ENCODE measurements at places on chromosomes 3 and 15. TPM values are rescaled to one million over a fixed set of nuclear protein-coding genes. Genes with fewer than 3 reads are reported as not detected.

DNA sequence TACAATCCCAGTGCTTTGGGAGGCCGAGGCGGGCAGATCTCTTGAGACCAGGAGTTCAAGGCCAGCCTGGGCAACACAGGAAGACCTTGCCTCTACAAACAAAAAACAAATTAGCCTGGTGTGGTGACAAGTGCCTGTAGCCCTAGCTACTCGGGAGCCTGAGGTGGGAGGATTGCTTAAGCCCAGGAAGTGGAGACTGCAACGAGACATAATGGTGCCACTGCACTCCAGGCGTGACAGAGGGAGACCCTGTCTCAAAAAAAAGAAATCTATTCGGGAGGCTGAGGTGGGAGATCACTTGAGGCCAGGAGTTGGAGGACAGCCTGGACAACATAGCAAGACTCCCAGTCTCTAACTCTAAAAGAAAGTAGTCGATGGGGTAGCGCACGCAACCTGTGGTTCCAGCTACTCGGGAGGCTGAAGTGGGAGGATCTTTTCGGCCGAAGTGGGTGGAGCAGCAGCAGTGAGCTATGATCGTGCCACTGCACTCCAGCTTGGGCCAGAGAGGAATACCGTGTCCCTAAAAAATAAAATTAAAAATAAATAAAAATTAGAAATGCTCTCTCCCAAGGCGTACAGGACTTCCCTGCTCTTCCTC is 775 bp downstream of the C3orf33 start:
- DNase-seq: no peak

DNA sequence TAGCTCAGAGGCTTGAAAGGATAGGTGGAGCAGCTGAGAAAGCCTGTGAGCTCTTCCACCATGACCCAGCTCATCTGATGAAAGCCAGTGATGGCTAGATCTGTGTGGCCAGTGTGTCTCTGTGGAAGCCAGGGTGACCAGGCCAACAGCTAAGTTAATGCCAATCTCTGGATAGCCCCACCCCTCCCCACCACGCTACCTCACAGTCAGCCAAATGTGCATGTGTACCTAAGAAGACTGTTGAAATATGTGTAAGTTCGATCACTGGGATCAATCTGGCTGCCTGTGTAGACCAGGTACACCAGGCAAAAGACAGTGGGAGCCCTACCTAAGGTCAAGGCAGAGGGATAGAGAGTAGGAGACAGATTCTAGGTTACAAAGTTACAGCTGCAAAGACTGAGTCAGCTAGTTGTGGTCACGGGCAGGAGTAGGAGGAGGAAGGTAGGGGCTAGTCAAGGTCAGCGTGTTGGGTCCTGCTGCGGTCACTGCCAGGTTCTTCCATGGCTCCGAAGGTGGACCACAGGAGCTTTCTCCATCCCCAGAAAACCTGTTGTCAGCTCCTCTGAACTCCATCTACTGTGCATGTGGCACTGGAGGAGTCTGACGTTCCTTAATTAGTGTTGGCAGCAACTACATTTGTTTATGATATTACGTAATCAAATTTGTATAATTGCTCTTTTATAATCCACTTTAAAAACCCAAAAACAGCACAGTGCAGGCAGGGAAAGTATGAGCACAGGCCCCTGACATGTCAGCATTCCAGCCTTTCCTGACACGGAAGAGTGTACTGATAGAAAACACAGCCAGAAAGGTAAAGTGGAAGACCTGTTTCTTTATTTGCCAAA is 318.0 kb downstream of the CLSTN2 start:
- DNase-seq: no peak

The KIF7 gene
- 13.0 TPM for polyA plus RNA-seq

GRCh38 chr15:38547255-38547997 is 17.2 kb downstream of the RASGRP1 start:
- no peak for DNase-seq

The C3orf85 gene
- 18.6 TPM for polyA plus RNA-seq

GRCh38 chr15:30962079-30962478 is 29.3 kb downstream of the MTMR10 start:
- no peak for DNase-seq

The DLL4 gene
- polyA plus RNA-seq: 7.3 TPM

- DNase-seq: peak; percentile 43
Measured at GRCh38 chr3:81302045-81302444, 459.4 kb downstream of the GBE1 start.

GRCh38 chr3:109643590-109643989 is 306.2 kb upstream of the DPPA4 start:
- no peak for DNase-seq

- no peak for DNase-seq
Measured at GRCh38 chr15:52124270-52124880, 11.8 kb upstream of the BCL2L10 start.

- no peak for DNase-seq
Measured at GRCh38 chr15:43922021-43922420, 95.2 kb downstream of the WDR76 start.

The COL6A6 gene
- 1.9 TPM for polyA plus RNA-seq

GRCh38 chr15:86863226-86863915 is 783.7 kb downstream of the AGBL1 start:
- no peak for DNase-seq

GRCh38 chr15:60961541-60962485 is 267.3 kb downstream of the RORA start:
- DNase-seq: no peak

DNA sequence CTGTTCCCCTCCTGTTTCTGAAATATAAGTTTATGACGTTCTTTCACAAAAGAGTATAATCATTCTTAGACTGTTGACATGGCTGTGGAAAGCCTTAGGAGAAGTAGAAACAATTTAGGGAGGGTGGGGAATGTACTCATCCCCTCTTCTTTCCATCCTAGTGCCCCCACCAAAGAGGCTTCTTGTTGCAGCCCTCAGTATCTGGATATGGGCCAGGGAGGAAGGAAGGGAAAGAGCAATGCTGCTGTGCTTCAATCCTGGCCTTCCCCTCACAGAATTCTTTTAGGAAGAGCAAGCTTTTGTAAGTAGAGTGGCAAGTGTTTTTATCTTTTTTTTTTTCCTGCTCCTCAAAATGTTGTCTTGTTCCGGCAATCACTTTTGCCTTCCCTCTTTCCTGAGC is 1.7 kb downstream of the INAFM2 start:
- DNase-seq: no peak

DNA sequence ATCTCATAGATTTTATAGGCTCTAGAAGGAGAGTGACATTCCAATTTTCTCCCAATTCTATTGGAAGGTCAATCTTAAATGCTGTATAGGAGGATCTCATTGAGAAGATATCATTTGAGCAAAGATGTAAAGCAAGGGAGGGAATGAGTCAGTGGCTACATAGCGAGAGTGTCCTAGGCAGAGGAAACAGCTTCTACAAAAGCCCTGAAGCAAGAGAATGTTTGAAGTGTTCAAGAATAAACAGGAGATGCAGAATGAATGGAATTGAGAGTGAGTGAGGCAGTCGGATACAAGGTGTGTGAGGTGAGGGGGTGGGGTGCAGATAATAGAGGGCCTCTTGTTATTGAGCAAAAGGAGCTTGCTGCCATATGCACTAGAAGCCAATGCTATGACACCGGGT is 545.9 kb downstream of the IGSF11 start:
- DNase-seq: no peak

DNA sequence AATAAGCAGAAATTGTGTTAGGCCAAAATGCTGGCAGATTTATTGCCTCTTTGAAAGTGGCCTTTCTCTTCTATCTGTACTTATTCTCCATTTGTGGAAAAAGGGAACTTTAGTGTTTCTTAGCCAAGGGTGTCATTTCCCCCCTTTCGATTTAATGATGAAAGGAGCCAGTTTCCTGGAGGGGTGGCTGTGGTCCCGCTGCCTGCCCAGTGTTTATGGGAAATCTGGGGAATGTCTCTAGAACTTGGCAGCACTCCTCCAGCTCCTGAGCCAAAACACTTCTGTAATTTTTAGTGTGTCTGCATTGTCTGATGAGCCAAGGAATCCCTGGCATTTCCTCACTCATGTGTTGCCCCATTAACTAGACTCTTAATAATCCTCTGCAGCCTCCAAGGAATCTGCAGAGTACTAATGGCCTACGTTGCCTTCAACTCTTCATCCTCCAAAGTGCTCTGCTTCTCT is 448.8 kb downstream of the GRM7 start:
- DNase-seq: peak; percentile 43

The ARHGEF3 gene
- 73.5 TPM for polyA plus RNA-seq

The ZBTB20 gene
- 6.3 TPM for polyA plus RNA-seq

The ASB14 gene
- 1.6 TPM for polyA plus RNA-seq

DNA sequence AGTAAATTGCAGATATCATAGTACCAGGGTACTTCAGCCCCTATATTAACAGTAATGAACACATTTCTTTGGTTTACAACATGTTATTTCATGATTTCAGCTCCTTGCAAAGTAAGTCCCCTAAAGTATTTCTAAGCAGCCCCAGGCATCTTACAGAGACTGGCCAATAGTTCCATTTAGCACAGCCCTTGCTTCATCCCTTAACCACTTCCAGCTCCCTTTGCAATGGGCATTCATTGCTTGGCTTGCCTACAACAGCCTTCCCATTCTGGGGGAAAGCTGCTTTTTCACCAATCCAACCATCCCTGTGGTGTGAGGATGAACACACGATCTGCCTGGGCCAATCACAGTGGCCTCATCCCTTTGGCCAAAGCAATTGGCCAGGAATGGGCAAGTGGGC is 67.2 kb upstream of the XCR1 start:
- DNase-seq: no peak

- no peak for DNase-seq
Measured at GRCh38 chr15:73687351-73687750, 3.2 kb downstream of the CD276 start.

The CTDSPL gene
- polyA plus RNA-seq: 99.9 TPM

DNA sequence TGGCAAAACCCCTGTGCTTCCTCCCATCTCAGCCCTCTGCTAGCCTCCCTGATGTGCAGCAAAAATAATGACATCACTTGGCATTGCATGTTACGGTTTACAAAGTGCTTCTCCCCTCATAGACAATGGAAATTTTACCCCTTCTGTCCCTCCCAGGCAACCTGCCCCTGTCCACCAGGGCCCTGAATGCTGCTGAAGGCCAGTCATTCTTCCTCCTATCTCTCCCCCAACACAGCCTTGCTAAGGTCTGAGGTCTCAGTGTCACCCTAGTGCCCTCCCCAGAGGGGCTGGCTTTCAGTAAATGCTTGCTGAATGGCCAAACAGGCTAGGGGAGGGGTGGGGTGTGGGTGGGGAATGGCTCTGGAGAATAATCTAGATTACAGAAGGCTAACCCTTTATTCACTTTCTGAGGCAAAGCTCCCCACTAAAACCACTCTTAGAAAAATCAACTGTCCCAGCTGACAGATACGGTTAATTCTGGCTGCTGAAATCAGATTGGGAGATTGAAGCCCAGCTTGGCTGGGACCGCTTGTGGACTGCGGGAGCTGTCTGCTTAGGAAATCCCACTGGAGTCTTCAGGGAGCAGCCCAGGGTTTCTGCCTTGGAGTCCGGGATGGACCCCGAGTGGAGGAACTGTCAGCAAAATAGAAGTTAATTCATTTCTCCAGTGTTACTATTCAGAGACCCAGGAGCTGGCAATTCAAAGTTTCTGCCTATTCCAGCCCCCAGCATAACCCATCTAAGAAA is 22.9 kb downstream of the ANP32A start:
- no peak for DNase-seq

DNA sequence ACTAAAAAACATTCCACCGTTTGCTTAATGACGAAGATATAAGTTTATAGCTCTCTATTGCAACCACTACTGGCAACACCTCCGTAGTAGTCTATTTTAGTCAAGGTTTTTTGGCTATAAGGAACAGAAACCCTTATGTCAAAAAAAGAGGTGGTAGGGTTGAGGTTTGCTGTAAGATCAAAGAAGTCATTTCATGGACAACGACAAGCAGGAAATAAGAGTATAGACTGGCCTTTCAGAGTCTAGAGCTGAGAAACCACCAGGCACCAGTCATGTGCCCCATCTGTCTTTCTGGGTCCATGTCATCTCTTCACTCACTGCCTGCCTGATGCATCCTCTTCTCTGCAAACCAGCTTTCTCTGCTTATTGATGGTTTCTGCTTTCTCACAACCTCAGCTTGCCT is 42.7 kb downstream of the THBS1 start:
- DNase-seq: no peak

The ECE2 gene
- 0.04 TPM for polyA plus RNA-seq

DNA sequence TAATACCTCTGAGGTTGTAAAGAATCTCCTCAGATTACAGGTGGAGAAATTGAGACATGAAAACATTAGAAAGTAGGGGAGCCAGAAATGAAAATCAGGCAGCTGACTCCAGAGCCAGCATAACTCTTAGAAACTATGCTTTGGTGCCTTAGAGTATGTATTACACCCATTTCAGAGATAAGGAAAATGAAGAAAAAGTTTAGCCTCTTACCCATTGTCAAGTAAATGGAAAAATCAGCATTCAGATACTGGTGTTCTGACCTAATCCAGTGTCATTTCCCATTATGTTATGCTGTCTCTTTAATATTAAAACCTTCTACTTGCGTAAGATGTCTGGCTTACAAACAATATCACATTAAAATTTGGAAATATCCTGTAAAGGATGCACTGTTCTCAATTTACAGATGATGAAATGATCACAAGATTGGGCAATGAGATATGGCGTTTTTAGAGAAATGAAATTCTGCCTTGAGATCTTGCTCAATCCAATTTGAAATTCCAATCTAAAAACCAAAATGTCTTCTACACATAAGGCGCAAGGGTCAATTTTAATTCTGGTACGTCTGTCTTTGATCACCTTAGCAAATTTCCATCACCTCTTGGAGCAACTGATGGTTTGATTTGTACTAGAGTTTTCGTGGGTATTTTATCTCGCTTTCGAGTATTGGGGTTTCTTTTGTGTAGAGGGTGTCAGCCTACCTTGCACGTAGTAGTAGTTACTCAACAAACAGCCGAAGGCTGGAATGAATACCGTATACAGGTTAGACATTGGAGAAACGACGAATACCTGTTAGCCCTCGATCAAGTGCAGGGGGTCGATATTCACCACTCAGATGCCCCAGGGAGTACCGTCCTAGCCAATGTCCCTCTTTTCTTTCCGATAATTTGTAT is 902 bp upstream of the ZCWPW2 start:
- DNase-seq: no peak

GRCh38 chr3:156620901-156621300 is 53.5 kb upstream of the TIPARP start:
- DNase-seq: no peak

DNA sequence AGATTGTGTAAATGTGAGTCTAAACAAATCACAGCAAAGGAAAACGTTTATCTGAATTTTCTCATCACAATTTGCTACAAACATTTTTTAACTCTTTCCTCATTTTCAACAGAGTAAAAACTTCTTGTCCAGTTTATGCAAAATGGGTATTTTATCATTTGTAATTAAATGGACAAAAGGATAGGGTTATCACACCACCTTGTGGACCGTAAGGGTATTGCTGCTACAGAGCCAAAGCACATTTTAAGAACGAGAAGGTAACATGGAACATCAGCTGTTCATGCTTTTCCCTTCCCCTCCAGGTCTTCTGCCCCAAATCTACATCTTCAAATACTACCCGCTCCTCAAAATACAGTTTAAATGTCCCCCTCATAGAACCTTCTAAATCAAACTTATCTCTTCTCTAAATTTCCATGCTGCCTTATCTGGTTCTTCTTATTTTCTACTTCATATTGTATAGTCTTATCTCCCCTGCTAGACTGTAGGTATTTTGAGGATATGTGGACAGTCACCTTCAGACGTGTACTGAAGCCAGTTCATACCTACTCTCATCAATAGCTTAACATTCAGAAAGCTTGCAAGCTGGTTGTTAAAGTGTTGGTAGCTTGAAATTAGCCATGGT is 12.8 kb upstream of the SETMAR start:
- peak; percentile 30 for DNase-seq
